ENCODE measurements at places on chromosomes 5 and 9. TPM values are rescaled to one million over a fixed set of nuclear protein-coding genes. Genes with fewer than 3 reads are reported as not detected.
A peak's percentile ranks its signal among the peaks of the same experiment; 100 is the strongest.

- no peaks in the 10 kb centered on the region for H3K27me3 ChIP-seq
- H3K4me3 ChIP-seq = no peak overlapping the region
- no peaks in the 10 kb centered on the region for H3K4me1 ChIP-seq
- peak overlapping the region; percentile 18 for H3K27ac ChIP-seq
Measured at GRCh38 chr9:35557320-35557719, 47.7 kb upstream of the TESK1 start.

GRCh38 chr5:32027717-32028458 lies 146.2 kb downstream of the GOLPH3 start:
- no peaks in the 10 kb centered on the region for H3K27me3 ChIP-seq
- DNase-seq = no peak
- H3K27ac ChIP-seq = peak overlapping the region; percentile 85
- H3K4me1 ChIP-seq = peaks cover 34% of the 10 kb centered on the region
- no peak overlapping the region for H3K4me3 ChIP-seq
- H3K36me3 ChIP-seq = no peaks in the 10 kb centered on the region

DNA sequence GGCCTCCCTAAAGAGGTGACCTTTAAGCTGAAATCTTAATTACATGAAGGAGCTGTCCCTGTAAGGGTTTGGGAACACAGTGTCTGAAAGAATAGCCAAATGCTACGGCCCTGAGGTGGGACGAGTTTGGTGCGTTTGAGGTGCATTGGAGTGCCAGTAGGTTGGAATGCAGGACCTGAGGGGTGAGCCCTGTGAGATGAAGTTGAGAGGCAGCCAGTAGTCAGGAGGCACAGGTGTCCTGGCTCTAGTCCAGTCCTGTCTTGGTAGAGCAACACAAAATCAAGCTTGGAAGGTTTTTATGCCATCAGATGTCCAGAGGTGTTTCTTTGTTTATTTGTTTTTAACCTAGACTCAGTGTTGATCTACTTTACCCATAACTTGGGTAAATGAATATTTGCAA lies 108.5 kb downstream of the ARHGAP26 start:
- peak overlapping the region; percentile 70 for H3K27ac ChIP-seq
- DNase-seq = no peak
- no peaks in the 10 kb centered on the region for H3K36me3 ChIP-seq

- H3K27ac ChIP-seq = no peak overlapping the region
- no peak for DNase-seq
- H3K27me3 ChIP-seq = peaks cover 29% of the 10 kb centered on the region
- no peak overlapping the region for H3K4me3 ChIP-seq
Measured at GRCh38 chr5:172776235-172776594, 5.2 kb upstream of the DUSP1 start.

The TLX3 gene
- total RNA-seq = 0.16 TPM

All from WTC11 (cell line).